ENCODE measurements at places on chromosomes 1 and 21.

GRCh38 chr1:56363007-56363770 lies 216.2 kb downstream of the PLPP3 start:
- no peak for DNase-seq

DNA sequence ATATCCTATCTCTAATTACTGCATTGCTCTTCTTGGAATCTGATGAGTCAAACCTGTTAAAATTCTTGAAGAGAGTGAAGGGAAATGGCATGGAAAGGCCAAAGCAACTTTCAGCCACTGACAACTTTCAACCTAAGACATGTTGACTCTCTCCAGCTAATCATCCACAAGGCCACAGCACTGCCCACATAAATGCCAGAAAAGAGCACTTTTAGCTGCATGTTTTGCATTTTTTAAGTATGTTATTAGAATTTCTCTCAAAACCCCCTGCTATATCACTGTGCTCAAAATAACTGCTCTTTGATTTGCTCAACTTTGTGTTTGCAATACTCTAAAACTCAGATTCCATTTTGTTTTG lies 352.5 kb downstream of the ADGRL2 start:
- DNase-seq: no peak

DNA sequence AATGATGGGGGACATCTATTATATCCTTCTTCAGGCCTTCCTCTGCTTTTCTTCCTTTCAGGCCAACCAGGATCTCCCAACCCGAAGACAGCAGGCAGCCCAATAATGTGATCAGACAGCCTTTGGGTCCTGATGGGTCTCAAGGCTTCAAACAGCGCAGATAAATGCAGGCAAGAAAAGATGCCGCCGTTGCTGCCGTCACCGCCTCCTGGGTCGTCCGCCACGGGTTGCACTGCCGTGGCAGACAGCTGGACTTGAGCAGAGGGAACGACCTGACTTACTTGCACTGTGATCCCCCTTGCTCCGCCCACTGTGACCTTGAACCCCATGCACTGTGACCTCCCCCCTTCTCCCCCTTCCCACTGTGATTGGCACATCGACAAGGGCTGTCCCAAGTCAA lies 27.9 kb downstream of the SZRD1 start:
- DNase-seq: no peak

- DNase-seq: no peak
Observed at GRCh38 chr1:17123196-17124045, 4.2 kb upstream of the PADI2 start.

- DNase-seq: no peak
Observed at GRCh38 chr1:181635110-181635509, 151.8 kb downstream of the CACNA1E start.

DNA sequence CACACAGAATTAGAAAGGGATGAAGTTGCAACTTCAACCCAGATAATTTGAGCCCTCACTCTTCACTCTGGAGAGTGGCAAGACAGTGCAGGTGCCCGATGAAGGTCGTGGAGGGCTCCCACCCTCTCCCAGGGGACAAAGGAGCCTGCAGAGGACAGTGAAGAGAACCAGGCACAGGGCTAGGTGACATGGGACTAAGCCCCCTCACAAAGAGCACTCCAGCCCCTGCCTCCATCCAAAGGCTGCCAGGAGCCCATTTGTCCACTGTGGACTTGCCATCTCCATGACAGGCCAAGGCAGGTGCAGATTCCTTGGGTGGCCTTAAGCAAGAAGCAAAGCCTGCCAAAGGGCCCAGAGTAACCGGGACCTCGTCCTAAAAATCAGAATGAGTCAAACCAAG lies 15.1 kb downstream of the ERRFI1 start:
- no peak for DNase-seq

- DNase-seq: no peak
Observed at GRCh38 chr1:117659550-117660270, 53.9 kb downstream of the TENT5C start.

- DNase-seq: no peak
Observed at GRCh38 chr1:219938706-219939105, 10.3 kb upstream of the SLC30A10 start.

DNA sequence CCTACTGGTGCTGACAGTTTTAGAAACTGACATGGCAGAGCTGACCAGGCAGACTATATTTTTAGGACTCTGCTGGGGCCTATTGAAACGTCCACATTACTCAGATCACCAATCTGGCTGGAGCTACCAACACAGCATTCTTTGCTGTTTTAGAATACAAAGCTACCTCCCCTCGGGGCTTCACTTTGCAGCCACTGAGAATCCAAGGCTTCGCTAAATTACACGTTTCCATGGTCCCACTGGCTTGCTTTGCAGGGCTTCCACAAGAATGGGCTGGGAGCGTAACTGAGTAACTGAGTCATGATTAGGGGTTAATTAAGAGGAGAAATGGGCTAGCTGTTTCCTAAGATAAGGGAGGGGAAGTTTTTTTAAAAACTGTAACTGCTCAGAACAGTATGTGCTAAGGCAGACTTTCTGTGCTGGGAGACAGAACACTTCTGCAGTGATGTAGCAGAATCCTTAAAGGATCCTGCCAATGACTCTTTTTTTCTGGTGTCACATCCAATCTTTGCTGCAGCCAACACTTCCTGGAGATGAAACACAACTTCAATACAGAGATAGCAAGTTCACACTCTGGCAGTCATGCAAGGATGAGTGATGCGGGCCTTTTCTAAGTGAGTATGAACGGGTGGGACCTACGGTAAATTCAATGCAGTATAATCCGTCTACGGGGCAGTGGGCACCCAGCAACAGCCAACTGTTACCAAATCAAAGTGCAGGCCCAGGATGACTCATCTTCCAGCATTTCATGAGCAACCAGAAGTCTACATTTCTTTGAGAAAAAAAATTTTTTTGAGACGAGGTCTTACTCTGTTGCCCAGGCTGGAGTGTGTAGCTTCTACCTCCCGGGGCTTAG lies 21.5 kb downstream of the NDUFS5 start:
- no peak for DNase-seq

- no peak for DNase-seq
Observed at GRCh38 chr1:104720741-104721140, 971.0 kb downstream of the AMY1C start.

DNA sequence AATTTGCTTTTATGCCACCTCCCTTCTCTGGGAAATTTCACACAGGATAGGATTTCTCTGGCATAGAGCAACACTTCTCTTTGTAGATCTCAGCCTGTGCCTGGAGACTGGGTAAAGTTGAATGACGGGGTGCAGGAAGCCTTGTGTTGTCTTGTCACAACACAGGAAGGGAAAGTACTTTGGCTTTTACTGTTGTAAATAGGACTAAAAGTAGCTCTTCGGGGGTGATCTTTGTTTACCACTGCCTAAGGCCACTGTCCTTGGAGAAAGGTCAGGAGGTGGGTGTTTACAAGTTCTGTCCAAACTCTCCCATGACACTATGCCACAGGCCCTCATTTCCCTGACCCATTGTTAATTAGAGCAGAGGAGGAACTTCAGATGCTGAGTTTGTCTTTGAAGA lies 139.7 kb downstream of the FGGY start:
- DNase-seq: no peak

- DNase-seq: no peak
Observed at GRCh38 chr1:61605607-61606321, 119.2 kb downstream of the TM2D1 start.

DNA sequence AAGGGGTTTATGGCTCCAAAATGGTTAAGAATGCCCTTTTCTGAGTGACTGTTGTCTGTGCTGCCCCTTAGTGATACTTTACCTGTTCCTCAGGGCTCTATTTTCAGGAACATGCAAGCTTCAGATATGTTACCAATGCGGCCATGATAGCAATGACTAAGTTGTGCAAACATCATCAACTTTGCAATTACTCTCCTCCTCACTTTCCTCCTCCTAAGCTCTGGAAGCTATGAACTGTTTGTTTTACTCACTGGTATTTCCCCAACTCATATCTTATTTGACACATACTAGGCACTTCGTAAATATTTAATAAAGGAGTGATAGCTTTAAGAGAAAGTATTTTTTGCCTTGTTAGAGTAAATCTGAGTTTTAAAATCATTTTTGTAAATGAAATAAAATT lies 53.8 kb downstream of the RWDD3 start:
- no peak for DNase-seq

DNA sequence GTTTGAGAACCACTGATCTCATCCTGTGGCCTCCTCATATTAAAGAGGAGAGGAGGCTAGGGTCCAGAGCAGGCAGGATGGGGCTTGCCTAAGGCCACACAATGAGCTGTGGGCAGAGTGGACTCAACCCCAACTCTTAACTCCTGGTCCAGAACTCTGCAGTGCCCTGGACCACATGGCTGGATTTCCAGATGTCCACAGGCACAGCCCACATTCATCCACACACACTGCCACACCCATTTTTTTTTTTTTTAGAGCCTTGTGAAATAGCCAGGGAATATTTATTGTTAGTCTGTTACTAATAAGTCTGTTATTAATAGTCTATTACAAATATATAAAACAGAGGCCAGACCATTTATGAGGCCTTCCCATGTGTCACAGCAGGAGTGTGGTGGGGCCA lies 192.2 kb downstream of the TRABD2B start:
- DNase-seq: no peak

- DNase-seq: no peak
Observed at GRCh38 chr1:47875831-47876586, 121.2 kb downstream of the TRABD2B start.

DNA sequence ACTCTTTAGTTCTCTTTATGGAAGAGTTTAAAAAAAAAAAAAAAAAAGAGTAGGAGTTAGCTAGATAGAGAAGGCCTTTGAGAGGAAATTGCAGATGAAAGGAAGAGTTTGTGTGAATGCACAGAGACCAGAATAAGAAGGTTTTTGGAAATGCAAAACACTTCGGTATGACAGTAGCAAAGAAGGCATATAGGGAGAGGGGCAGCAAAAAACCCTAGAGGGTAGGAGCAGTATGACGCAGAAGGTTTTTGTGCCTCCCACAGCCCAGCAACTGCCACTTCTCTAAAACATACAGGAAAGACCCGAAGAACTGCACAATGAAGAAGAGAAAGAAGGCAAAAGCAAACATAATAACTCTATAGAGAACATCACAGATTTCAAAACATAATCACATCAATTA lies 84.3 kb downstream of the WDR64 start:
- peak; percentile 5 for DNase-seq
